ENCODE measurements at places on chromosomes 3 and 15. TPM values are rescaled to one million over a fixed set of nuclear protein-coding genes. Genes with fewer than 3 reads are reported as not detected.

RTP3 gene
- total RNA-seq, result not detected

GNAI2 gene
- 186 TPM for total RNA-seq

CCR8 gene
- not detected for total RNA-seq

OR5K2 gene
- not detected for total RNA-seq

LTF gene
- total RNA-seq, result not detected

MYZAP gene
- total RNA-seq, result 5.1 TPM

THSD4 gene
- 12.4 TPM for total RNA-seq

MAP2K1 gene
- total RNA-seq, result 40.4 TPM

GCSAM gene
- 2.4 TPM for total RNA-seq

LINGO1 gene
- total RNA-seq, result not detected

VIPR1 gene
- total RNA-seq, result 6.6 TPM

TTLL13 gene
- total RNA-seq, result not detected

TRAT1 gene
- not detected for total RNA-seq
